ENCODE measurements at places on chromosomes 5 and 9. TPM values are rescaled to one million over a fixed set of nuclear protein-coding genes. Genes with fewer than 3 reads are reported as not detected.

Gene PRR7
- 3.5 TPM for total RNA-seq

Gene TNFSF15
- 0.27 TPM for total RNA-seq

Gene CCL27
- total RNA-seq: not detected

Gene FGF10
- total RNA-seq: not detected

Gene C9orf50
- total RNA-seq: 0.09 TPM

Gene NDUFA8
- total RNA-seq: 45.3 TPM

Gene SAXO1
- total RNA-seq: not detected

Gene MARVELD2
- 1.7 TPM for total RNA-seq

Gene PCSK1
- 2.2 TPM for total RNA-seq

Gene ZBED3
- 0.90 TPM for total RNA-seq

Gene TMEFF1
- total RNA-seq: 6.4 TPM

Gene DDX4
- not detected for total RNA-seq

Gene PRKAA1
- total RNA-seq: 115 TPM

Gene FOXD4L5
- 0.09 TPM for total RNA-seq

Gene IER5L
- total RNA-seq: 10.5 TPM

Gene TBC1D2
- total RNA-seq: 3.1 TPM

Gene PROB1
- total RNA-seq: 1.2 TPM

Gene PIP5KL1
- total RNA-seq: 1.0 TPM

Gene SUB1
- 120 TPM for total RNA-seq

Gene PCDHB3
- 0.38 TPM for total RNA-seq

Gene IFNK
- total RNA-seq: not detected

Gene OMD
- total RNA-seq: 0.94 TPM

Gene PCSK5
- total RNA-seq: 10.7 TPM

Gene PCDHGB2
- total RNA-seq: 2.0 TPM

Gene FBN2
- total RNA-seq: 9.8 TPM

Gene PRELID2
- 27.3 TPM for total RNA-seq

Gene C9orf72
- 5.8 TPM for total RNA-seq

Gene GRAMD2B
- total RNA-seq: 0.45 TPM

Measured in endothelial cell of coronary artery (primary cell).